Stimulated activated CD8-positive, alpha-beta memory T cell treated with anti-CD3 and anti-CD28 coated beads, Interleukin-7, amount 100 ng/mL, for 4 hours (primary cell): ENCODE measurements at places on chromosomes 2 and 18.

GRCh38 chr18:5534845-5535244, 9.0 kb downstream of the EPB41L3 start:
- no peak for DNase-seq

GRCh38 chr18:62979900-62980299, 264.6 kb downstream of the PHLPP1 start:
- no peak for DNase-seq

GRCh38 chr2:228846161-228846560, 424.9 kb downstream of the PID1 start:
- DNase-seq, result no peak

DNA sequence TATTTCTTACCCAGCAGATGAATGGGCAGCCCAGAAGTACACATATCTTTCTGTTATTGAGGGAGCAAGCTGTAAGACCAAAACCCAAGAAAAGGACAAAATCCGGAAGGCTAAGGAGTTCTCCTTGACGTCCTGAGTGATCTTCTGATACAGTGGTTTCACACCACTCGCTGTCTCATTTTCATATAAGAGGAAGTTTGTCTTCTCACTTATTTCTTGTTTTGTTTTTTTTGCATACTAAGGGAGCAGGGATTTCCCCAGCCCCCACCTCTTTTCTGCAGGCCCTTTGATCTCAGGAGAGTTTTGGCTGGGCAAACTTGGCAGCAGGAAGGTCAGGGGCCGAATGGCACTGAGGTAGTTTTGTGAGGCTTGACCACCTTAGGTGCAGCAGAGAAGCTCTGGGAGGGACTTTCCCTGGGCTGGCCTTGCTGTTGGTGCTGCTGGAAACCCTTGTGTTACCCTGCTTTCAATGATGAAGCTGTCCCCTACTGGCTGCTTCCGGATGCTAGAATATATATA, 13.3 kb downstream of the CHRNA1 start:
- DNase-seq, result peak; percentile 29

DNA sequence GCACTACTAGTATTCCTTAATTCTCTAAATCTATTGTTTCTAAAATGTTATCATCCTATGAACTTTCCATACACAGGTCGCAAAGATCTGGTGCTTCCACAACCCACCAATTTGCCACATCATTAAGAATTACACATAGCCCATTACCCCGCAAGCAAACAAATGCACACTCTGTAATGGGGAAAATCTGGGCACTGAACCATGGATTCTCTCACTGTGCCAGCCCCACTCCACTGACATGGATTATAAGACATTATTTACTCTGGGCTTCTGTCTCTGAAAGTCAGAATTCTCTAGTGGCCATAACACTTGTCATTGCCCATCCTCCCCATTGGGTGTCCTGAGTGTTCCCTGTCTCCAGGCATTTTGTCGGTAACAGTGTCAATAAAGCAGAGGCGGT, 537.1 kb downstream of the EPHA4 start:
- DNase-seq, result no peak

DNA sequence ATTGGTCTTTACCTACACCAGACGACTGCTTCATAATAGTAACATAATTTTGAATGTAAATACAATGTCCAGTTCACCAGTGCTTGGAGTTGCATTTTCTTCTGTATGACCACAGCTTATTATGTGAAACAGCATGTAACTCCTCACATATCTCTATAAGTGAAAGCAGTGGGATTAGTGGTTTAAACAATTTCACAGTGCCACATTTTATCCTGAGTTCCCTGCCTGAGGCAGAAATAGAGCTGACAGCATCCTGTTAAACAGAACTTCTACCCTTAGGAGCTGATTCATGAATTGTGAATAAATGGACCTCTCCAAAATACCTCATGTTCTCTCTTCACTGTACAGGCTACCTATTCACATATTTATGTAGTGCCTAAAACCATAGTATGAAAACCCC, 542.3 kb upstream of the VWC2L start:
- DNase-seq, result no peak

GRCh38 chr2:191679818-191680600, 2.1 kb downstream of the NABP1 start:
- DNase-seq, result no peak

DNA sequence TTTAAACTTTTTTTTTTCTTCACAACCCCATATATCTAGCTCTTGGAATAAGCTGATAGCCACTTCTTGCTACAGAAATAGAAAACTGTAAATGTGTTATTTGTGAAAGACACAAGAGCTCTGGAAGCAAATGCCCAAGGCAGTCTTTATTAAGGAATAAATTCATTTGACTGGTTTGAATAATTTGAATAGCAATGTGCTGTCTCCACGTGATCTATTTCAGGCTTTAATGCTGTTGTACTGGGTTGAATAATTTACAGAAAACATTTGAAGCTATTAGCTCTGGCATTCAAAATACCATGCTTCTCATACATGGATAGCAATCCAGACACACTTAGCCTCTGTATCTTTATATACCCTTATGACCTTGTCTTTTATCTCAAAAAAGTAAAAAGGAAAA, 366.7 kb upstream of the KCNJ3 start:
- DNase-seq, result no peak

DNA sequence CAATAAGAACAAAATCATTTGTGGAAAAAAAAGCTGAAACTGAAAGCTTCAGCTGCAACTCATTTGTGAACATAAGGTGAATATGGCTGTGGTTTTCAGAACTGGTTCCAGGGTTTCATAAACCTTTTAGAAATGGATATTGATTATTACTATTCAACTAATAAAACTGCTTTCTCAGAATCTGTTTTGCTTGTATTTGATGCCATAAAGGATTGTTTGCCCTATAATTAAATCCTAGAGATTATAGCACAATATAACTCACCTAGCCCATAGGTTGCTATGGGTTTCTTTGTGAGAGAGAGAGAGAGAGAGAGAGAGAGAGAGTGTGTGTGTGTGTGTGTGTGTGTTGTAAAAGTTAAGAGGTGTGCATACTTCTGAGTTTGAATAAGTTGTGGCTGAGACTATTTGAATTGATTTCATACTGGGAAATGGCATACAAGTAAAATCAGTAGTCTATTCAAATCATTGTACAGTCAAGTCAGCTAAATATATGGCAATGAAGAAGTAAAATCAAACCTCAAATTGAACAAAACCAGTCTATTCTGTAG, 339.2 kb downstream of the ARHGAP15 start:
- no peak for DNase-seq

DNA sequence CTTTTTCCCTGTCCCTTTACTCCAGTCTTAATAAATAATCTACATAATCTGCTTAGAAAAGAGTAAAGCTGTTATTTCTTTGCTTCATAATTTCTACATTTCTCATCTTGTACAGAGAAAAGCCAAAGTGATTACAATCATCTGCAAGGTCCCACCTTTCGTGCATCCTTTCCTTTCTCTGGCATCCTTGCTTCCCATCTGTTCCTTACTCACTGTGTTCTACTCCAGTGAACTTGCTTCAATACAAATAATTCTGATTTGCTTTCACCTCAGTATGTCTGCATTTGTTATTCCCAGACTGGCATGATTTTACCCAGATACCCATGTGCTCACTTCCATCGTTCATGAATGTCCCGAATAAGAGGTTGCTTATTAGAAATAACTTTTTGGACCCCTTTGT, 99.4 kb upstream of the DSEL start:
- DNase-seq, result no peak

DNA sequence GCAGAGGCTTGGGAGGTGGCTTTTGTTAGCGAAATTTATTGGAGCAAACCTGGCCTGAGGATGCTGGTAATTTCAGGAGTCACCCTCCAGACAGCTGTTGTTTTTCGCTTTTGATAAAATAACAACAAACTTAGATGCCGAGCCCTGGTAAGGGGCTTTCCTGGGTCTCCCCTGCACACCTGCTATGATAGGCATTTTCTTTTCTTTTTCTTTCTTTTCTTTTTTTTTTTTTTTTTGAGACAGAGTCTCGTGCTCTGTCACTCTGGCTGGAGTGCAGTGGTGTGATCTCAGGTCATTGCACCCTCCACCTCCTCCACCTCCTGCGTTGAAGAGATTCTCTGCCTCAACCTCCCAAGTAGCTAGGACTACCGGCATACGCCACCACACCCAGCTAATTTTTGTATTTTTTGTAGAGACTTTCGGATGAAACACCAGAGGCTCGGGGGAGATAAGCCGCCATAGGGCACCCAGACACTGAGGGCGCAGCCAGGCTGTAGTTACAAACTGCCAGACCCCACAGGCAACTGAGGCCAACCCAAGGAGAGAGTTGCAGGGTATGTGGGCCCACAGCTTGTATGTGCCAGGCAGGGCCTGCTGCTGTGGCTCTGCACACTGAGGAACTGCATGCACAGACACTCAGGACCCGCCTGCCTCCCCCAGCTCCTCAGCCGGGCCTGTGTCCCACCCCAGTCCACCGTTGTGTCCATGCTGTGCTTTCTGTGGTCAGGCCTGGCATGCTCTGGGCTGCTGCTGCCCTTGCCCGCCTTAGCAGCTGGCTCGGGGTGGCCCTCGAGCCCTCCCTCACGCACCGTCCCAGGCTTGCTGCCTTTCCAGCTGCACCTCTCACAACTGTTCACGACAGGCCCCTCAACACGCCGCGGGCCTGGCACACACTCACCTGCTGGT, 3.9 kb downstream of the GYPC start:
- DNase-seq, result no peak

DNA sequence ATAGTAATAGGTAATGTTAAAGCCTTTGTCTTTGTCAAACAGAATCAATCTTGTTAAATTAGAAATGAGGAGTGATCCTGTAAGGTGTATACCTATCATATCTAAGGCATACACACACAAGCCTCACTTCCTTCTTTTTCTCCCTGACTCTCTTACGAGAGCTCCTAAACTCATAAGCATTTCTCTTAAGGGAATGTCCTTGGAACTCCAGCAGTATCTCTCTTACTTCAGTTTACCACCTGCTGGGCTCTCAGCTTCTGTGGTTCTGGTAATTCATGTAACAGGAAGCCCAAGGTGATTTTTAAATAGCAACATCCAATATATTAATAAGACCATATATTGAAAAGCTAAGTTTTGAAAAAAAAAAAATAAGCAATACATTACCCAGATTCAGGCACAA, 85.9 kb downstream of the UBE2E3 start:
- no peak for DNase-seq

DNA sequence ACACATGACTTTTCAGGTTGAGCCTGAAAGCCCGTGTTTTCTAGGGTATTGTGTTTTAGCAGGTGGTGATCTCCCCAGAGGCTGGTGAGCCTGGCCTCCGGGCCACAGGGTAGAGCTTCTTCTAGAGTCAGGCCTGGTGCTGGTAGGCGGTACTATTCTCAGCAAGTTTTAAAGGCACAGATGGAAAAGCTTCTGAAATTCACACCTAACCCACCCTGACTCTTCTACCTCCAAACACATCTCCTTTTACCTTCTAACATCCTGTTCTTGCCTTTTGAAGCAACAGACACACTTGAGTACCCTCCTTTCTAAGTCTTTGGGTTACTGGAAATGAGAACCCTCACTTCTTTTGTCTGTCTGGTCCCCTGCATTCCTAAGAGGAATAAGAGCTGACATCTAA, 191.1 kb downstream of the SETBP1 start:
- no peak for DNase-seq

GRCh38 chr18:56202678-56203077, 435.7 kb downstream of the TXNL1 start:
- DNase-seq, result no peak

- DNase-seq, result peak; percentile 68
Observed at GRCh38 chr2:195533771-195534642, 123.0 kb upstream of the SLC39A10 start.

DNA sequence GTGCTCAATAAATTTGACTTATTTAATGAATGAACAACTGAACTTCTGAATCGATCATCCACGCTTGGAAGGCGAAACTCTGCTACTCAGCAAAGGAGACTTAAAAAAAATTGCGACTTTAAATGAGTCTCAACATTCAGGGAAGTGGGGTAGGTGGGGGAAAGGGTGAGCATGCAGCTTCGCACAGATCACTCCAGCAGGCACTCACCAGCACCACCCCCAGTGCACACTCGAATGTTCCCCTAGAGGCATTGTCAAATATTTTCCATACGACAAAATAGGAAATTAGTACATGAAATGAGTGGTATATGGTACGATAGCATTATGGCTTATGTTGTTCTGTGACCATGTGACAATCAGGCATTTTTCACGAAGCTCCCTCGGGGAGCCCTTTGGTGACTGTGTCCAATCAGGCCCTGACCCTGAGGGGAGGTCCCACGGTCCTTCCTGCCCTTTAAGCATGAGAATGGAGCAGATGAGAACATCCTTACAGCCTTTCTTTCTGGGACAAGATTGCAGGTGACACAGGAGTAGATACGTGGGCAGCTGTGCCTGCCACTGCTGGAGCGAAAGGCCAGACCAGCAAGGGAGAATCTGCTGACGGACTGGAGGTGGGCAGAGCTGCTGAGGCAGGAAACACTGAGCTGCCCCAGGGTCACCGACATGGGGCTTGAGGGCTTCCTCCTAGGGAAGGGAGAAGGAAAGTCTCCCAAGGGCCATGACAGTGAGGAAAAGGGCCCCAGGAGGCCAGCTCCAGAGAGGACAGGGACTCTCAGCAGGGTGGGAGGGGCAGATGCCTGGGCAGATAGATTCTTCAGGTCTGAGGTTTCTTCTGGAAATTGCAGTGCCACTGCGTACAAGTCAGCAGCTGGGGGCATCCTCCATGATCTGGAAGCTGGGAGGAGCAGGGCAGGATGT, 101.3 kb upstream of the ID2 start:
- no peak for DNase-seq

DNA sequence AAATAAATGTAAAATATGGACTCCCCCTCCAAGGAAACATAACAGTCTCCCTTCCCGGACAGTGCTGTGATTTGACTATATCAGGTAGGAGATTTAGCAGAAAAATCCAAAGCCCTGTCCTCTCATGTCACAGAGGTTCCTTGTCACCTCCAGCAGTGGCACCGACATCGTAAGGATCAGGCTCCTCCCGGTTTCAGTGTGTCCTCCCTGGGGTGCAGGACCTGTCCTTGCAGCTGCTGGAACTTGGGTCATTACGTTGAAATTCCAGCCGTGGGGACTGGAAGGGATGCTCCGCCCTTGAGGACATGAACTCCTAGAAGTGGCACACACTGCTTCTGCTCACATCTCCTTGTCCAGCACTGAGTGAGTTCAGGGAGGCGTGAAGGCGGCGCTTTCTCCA, 101.1 kb upstream of the ODC1 start:
- no peak for DNase-seq

DNA sequence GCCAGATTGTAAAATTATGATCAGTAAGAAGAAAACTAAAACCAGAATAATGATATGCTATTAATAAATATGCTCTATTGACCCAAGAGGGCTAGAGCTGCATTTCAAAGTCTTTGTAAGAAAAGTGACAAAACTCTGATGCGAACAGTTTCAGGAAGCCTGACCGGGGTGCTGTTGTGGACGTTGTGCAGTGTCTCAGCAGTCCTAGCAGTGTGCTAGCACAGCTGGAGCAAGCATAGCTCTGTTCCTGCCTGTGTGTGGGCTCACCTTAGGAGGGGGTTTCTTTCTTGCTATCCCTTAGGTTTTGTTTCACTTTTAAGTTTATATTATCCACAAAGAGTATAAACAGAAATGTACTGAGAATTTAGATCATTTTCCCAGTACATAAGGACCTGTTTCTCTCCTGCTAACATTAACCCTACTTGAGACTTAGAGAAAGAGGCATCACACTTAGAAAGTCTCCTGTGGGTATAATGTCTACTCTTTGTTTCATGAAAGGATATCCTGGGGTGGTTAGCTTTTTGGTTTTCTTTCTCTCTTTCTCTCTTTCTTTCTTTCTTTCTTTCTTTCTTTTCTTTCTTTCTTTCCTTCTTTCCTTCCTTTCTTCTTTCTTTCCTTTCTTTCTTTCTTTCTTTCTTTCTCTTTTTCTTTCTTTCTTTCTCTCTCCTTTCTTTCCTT, 124.5 kb downstream of the TMEM182 start:
- no peak for DNase-seq

- DNase-seq, result peak; percentile 39
Observed at GRCh38 chr2:8514796-8515758, 166.8 kb upstream of the ID2 start.
